Germinal center (tissue), 1 donor: ENCODE measurements at places on chromosomes 7 and 10.

DNA sequence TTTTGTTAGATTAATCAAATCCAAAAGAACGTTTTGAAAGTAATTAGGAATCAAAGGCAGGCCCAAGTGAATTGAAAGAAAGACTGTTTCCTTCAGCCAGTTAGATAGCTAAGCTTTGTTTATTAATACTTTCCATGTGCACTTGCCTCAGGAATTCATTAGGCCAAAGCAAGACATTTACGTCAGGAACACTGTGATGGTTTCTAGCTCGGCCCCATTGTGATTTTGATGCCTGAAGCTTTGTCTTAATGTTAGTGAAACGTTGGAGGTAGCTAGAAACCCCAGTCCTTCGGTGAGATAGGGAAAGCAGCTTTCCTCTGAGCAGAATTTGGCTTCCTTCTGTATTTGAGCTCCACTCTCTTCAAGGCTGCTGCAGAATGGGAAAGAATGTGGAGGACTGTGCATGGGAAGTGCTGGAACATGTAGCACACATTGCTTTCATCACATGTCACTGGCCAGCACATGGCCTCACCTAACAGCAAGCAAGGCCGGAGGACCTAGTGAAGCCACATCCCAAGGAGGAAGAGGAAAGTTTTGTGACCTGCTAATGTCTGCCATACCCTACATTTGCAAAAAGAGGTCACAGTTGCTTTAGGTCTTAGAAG is 64.1 kb downstream of the PCGF5 start:
- no peak for DNase-seq

DNA sequence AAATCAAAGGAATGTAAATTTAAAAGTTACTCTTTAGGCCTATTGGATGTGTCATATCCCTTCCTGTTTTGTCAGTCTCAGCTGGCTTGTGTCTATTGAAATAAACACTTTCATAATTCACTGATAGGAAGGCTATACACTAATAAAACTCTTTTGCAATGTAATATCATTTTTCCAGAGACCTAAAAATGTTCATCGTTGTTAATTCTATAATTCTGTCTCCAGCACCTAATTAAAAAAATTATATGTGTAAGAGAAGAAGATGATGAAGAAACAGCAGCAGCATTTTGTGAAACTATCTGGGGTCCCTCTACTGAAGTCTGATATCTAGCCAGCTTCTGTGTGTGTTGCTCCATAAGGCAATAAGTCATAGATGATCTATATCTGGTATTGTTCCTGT is 602.7 kb downstream of the ETV1 start:
- no peak for DNase-seq

DNA sequence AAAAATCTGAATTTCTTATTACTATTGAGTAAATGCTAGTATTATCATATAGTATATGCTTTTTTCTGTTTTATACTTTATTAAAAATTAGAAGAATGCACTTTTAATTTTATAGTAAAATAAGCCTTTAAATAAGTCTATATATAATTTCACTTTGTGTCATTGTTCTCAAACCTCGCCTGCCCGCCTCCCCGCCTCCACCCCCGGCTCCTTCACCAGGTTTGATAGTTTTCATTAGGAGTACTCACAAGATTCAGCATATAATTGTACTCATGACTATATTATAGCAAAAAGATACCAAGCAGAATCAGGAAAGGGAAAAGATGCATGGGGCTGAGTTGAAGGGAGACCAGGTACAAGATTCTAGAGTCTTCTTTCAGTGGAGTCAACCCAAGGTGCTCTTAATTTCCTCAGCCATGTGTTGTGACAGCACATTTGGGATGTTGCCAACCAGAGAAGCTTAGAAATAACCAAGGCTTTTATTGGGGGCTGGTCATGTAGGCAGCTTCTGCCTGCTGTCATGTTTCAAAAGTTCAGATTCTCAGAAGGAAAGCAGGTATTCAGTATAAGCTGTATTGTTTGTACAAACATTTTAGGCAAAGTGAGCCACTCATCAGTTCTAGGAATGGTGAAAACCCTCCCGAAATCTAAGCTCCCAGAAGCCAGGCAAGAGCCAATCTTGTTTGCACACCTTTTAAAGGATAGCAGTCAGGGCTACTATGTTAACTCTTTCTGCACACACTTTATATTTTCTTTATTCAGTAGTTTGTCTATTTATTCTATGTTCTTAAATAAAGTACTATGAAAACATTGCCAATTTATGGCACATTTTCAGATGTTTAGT is 12.3 kb downstream of the NHLRC2 start:
- no peak for DNase-seq

DNA sequence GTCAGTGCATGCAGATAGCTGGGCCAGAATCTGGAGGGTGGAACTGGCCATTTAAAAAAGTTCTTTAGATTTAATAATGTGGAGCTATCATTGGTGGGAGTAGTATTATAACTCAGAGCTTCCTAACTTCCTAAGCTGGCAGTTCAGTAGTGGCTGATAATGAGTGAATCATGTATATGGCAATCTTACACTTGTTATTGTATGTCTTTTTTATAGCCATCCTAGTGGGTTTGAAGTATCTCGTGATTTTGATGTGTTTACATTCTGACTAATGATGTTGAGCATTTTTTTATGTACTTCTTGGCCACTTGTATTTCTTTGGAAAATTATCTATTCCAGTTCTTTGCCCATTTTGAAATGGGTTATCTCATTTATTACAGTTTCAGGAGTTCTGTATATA is 15.4 kb downstream of the TFAM start:
- DNase-seq, result no peak

DNA sequence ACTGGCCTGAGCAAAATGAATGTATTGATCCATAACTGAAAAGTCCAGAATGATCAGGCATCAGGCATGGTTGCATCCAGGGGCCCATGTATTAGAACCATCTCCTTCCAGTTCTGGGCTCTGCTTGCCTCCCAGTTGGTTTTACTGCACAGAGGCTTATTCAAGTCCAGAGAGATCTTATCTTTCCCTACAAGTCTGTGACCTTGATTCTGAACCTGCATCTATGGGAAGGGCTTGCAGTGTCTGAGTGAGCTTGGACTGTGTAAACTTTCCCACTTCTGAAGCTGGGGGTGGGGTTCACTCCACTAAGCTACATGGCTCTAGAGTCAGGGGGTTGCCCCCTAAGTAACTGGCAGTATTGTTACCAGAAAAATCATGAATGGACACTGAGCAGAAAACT is 136.2 kb downstream of the TCF7L2 start:
- DNase-seq, result no peak

- no peak for DNase-seq
Observed at GRCh38 chr7:81811956-81812865, 42.4 kb upstream of the HGF start.

DNA sequence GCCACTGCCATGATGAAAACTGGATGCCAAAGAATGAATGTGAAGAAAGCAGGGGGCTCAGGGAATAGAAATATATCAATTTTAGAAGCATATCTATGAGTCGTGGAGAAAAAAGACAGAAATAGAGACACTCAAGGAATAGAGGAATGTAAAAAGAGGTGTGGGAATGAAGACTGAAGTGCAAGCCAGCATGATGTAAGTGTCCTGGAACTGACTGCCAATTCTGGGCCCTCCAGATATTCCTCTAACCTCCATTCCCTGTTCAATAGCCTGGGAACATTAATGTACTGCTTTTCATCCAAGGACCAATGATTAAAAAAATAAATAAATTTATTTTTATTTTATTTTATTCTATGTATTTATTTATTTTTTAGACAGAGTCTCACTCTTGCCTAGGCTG is 40.6 kb downstream of the NEBL start:
- no peak for DNase-seq

DNA sequence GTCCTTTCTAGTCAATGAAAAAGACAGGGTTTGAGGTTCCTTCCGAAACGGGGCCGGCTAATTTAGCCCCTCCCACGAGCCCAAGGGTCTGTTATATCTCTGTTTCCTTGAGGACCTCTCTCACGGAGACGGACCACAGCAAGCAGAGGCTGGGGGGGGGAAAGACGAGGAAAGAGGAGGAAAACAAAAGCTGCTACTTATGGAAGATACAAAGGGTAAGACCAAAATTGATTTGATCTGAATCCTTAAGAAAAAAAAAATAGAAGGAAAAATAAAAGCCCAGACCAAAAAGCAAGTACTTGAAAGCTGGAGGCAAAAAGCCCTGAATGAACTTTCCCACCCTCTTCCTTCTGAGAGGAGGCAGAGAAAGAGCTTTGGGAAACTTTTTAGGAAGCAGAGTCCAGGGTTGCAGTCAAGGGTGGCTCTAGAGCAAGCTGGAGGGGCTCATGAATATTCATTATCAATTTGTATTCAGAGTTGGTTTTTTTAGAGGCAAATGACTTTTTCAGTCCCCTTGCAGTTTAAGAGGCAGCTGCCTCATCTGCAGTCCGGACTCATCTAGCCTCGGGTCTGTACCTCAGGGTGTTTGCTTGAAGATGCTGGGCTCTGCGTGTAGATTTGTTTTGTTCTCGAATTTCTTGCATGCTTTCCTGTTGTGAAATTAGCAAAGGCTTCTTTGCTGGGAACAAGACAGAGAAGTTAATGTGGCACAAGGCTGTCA is at the start of gene ENTPD1:
Gene ENTPD1 (plus strand): TSS at position 123 of the 721 bp plus-strand sequence. CDS start 77 bp downstream, at position 200.
- DNase-seq, result peak; percentile 63
